Natural killer cell treated with Interleukin-12 subunit alpha and Interleukin-12 subunit beta and Interleukin-15 and Interleukin-18, amount 100 ng/mL, for 72 hours (primary cell): ENCODE measurements at places on chromosomes 12 and 14. TPM values are rescaled to one million over a fixed set of nuclear protein-coding genes. Genes with fewer than 3 reads are reported as not detected.

GRCh38 chr14:105876829-105877228 is 350.4 kb downstream of the TMEM121 start:
- DNase-seq = no peak

- DNase-seq = no peak
Measured at GRCh38 chr12:105107171-105107493, 399 bp upstream of the WASHC4 start.

DNA sequence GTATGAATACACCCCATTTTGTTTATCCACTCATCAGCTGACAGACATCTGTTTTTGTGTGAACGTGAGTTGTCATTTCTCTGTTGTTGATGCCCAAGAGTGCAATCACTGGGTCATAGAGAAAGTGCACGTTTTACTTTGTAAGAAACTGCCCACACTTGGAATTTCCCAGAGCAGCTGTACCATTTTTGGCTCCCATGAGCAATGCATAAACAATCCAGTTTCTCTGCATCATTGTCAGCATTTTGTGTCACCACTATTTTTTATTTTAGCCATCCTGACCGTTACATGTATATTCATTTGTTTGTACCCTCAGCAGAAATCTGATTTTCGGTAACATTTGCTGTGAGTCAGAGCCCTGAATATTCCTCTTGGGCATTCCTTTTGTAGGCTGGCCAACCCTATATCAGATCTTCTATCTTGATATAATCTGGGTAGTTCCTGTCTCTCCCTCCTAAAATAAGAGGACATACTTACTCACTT is 62.7 kb downstream of the RBM19 start:
- DNase-seq = peak; percentile 6

C12orf60 gene
- total RNA-seq = 2.3 TPM

DNA sequence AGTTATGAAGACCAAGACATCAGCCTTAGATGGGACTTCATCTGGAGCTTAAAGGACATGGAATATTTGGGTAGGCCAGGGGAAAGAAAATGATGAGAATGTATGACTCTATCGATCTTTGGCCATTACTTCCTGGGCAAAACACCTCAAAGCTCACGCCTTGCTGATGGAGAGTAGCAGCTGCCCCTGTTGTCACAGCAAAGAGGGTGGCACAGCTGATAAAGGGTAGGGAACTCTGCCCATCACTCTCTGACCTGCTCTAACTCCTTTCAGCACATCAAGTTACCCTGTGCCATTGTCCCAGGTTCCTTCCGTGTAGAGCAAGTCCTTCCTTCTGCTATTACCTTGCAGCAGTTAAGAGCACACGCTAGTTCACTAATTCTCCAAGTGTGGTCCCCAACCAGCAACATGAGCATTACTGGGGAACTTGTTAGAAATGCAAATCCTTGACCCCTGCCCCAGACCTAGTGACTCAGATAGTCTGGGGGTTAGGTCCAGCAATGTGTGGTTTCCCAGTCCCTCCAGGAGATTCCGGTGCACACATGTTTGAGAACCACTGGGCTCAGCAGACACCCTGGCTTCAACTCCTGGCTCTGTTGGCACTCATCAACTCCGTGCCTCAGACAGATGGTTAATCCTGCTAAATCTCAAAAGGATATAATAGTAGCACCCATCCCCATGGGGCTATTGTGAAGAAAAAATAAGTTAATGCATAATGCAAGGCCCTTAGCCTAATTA is 93.7 kb upstream of the EEA1 start:
- no peak for DNase-seq

- no peak for DNase-seq
Measured at GRCh38 chr12:113649256-113649830, 177.7 kb upstream of the LHX5 start.

DNA sequence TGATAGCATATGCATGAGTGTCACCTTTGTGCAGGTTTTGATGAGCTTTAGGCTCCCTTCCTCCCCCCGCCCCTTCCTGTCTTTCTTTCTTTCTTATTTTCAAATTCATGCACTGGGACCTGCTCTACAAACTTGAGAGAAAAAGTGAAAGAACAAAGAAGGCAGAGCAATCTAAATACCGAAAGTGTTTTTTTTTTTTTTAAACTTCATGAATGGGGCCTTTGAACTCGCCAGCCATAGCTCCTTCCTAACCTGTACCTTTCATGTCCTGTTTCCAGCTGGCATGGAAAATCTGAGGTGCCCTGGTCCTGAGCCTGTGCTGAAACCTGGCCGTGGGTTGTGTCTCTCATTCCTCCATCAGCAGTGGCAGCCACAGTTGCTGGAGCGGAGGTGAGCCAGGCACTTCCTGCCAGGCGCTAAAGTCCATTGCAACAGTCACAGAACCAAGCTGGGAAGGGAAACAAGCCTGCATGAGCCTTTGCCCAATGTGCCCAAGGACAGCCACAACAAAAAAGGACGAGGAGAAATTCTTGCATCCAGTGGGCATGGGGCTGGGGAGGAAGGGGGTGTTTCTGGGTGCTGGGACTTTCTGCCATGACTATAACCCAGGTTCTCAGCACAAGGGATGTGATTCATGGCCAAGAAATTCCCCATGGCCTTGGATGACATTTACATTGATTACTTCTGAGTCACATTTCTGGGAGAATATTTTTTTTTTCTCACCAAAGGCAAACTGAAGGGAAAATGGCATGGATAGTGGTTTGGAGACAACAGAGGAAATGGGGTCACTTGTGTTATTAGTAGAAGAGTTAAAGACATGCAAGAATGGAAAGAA is 102.7 kb downstream of the TMEM30B start:
- no peak for DNase-seq

GRCh38 chr12:62192180-62192902 is 67.9 kb upstream of the USP15 start:
- no peak for DNase-seq

GRCh38 chr12:124829708-124830304 is 33.9 kb downstream of the SCARB1 start:
- no peak for DNase-seq

GRCh38 chr12:91561958-91562325 is 379.3 kb upstream of the DCN start:
- no peak for DNase-seq

- DNase-seq = no peak
Measured at GRCh38 chr12:122969676-122970075, 3.4 kb upstream of the ABCB9 start.

- no peak for DNase-seq
Measured at GRCh38 chr12:802242-803120, 50.1 kb downstream of the WNK1 start.

- no peak for DNase-seq
Measured at GRCh38 chr14:65170318-65170717, 68.0 kb upstream of the MAX start.

DNA sequence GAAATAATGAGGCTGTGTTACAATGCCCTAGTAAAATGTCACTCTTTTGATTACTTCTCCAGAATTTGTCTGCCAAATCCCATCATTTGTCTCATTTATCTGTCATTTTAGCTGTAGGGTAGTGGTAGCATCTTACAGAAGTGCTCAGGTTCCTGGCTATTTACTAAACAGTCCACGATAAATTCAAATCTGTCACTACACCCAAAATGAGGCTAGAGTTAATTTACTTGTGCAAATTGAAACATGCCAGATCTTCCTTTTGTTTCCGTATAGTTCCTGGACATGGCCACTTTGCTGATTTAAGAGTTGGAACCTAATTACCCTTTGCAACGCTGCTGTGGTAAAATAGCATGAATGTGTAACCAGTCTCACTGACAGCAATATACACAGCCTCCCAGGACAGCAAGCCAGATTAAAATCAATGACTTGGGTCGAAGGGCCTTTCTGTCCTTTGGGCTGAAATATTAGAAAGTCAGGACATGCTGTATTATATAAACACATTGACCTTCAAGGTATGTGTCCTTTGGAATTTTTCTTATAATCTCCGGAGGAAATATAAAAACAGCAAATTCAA is 485.4 kb downstream of the MDGA2 start:
- DNase-seq = no peak

KLRD1 gene
- total RNA-seq = 197 TPM

GRCh38 chr12:115273456-115273855 is 589.5 kb upstream of the TBX3 start:
- no peak for DNase-seq

- no peak for DNase-seq
Measured at GRCh38 chr14:86961106-86961716, 1031.8 kb downstream of the GALC start.

DNA sequence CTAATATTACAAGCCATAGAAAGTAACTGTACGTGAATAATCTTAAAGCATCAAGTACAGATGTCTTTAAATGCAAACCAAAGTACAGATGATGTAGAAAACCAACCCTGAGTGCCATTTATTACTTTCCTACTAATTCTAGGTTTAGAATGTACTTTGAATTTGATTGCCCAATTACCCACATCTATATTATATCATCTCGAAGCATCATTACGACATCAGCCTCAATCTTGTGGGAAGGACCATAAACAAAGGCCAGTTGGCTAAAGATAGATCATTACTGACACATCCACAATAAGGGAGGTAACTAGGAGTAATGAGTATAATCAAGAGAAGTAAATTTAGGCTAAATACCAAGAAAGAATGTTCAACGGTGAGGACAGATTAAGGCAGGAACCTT is 478.9 kb downstream of the BCAT1 start:
- no peak for DNase-seq

SRRM4 gene
- not detected for total RNA-seq

CCDC175 gene
- total RNA-seq = not detected
